Liver (tissue), 10 donors: ENCODE measurements at places on chromosomes 4 and X. TPM values are rescaled to one million over a fixed set of nuclear protein-coding genes. Genes with fewer than 3 reads are reported as not detected.

DNA sequence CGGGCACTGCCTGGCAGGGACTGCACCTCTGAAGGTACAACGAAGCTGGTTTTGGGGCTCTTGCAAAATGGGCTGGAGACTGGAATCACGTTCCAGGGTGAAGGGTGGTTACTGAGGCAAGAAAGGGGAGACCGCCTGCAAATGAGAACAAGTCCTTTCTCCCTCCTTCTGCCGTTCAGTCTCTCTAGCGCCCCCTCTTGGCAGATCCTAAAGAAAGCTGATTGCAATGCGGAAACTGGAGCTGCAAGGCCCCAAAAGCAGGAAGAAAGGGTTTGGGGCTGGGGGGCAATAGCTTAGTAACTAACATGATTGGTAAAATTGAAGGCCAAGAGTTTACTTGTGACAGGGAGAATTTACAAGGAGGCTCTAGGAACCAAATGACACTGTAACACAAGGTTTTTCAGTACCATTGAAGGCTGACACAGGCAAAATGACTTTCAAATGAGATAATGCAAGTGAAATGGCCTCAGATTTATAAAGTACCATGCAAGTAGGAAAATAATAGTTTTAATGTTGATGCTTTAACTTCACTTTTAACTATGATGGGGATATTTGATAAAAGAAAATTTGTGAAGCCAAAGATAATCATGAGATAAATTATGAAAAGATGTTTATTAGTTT is 222.7 kb upstream of the HAND2 start:
- DNase-seq = peak; percentile 35

DNA sequence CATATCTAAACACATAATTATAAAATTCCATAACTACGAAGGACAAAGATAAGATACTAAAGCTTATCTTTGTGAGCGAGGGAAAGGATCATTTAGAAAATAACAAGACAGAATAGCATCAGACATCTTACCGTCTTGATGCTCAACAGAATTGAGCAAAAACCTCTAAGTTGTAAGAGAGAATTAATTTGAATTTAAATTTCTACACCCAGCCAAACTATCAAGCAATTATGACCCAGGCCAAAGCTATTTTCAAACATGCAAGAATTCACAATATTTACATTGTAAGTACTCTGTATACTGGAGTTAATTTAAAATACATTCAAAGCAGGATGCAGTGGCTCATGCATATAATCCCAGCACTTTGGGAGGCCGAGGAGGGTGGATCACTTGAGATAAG is 16.5 kb downstream of the CLOCK start:
- no peak for DNase-seq

- DNase-seq = no peak
Measured at GRCh38 chr4:13368217-13368616, 115.9 kb downstream of the RAB28 start.

Gene GPR119
- 4.3 TPM for total RNA-seq

DNA sequence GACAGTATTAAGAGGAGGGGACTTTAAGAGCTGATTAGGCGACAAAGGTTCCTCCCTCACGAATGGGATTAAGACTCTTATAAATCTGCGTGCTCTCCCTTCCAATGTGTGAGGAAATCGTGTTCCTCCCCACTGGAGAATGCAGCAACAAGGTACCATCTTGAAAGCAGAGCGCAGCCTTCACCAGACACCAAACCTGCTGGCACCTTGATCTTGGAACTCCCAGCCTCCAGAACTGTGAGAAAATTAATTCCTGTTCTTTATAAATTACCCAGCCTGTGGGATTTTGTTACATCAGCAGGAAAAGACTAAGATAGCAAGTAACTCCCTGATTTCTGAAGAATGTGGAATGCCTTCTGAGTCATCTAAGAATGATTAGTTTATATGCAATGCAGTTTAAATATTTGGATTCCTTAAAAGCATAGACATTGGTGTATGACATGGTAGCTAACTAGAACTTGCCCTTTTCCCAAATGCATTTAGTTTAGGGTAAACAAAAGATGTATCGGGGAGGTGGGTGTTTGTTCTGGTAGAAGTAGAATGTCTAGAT is 86.1 kb downstream of the USP46 start:
- DNase-seq = no peak

GRCh38 chr4:100317032-100317864 is 127.0 kb upstream of the DDIT4L start:
- no peak for DNase-seq

Gene KDM5C
- 39.2 TPM for total RNA-seq

Gene ARX
- total RNA-seq = not detected

DNA sequence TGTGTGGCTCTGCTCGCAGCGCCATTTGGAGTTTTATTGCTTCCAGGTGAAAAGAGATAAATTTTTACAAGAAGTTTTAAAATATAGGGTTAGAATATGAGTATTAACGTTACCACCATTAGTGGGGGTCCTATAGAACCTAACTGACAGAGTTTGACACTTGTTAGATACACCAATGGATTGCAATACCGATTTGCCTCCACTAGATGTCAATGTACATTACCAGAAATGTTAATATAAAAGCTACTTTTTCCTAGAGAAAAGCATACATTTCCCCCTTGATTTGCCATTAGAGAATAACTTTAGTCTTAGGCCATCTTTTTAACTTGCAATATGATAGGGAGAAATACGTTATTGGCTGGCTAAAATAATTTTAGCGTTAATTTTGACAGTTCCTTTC is 108.4 kb downstream of the LINC00632 start:
- DNase-seq = no peak

GRCh38 chr4:28799696-28800095 is 1920.5 kb upstream of the PCDH7 start:
- no peak for DNase-seq

- DNase-seq = no peak
Measured at GRCh38 chrX:130637591-130637990, 235.8 kb downstream of the RBMX2 start.

Gene FNIP2
- total RNA-seq = 88.7 TPM

Gene C4orf17
- total RNA-seq = not detected

Gene PPP2R3B
- 5.6 TPM for total RNA-seq

Gene ASB5
- total RNA-seq = not detected

DNA sequence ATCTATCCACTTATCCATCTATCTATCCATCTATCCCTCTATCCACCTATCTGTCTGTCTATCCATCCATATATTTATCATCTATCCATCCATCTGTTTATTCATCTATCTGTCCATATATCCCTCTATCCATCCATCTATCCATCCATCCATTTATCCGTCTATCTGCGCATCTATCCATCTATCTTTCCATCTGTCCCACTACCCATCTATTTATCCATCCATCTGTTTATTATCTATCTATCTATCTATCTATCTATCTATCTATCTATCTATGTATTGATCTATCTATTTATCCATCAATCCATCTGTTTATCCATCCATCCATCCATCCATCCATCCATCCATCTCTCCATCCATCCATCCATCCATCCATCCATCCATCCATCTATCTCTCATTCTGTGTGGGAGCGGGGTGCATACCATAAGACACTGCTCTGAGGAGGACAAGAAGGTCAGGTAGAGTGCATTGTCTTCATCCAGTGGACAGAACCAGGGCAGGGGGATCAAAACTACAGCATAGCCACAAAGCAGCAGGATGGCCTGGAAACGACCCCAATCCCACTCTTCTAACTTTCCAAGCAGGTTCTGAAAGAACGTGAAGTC is 53.2 kb upstream of the ENPP6 start:
- peak; percentile 21 for DNase-seq

DNA sequence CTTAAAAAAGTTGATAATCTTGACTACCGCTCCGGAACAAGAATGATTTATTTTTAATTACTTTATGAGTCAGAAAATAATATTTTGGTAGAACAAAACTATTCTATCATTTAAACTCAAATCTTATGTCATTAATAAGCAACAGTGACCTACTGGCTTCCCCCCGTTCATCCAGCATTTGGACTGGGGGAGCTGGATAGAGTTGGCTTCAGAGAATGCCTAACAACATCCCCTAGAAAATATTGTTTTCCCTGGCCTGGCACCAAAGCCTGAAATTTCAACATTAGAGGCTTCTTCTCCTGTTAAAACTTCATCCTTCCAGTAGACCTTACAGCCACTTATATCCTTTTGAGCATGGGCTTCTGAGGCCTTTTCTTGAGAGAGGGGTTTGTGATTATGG is 55.7 kb upstream of the PDLIM3 start:
- no peak for DNase-seq

GRCh38 chrX:49260221-49260985 is 4.1 kb downstream of the FOXP3 start:
- no peak for DNase-seq

Gene NUP62CL
- 6.8 TPM for total RNA-seq

Gene SHISA3
- 0.56 TPM for total RNA-seq

- no peak for DNase-seq
Measured at GRCh38 chrX:22057667-22058066, 25.5 kb downstream of the PHEX start.

GRCh38 chr4:52105276-52105675 is 54.2 kb downstream of the SPATA18 start:
- DNase-seq = no peak
